Nephron progenitor cell (in vitro differentiated cells): ENCODE measurements at places on chromosomes 1 and 21.
A peak's percentile ranks its signal among the peaks of the same experiment; 100 is the strongest.

DNA sequence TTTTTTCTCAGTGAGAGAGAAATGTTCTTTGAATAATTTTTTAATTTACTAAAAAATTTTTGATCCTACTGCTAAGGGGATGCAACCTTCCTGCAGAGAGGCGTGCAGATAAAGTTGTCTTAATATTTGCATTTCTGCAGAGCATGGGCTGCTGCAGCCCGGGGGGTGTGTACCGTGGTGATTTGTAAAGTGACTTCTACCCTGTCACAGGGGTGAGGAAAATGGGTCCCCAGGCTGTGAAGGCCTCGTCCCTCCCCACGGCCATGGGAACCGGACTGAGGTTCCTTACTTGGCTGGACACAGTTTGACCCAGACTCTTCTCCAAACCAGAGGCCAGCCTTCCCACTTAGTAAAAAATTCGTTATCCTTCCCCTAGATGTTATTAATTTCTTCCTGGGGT is 9.5 kb upstream of the C1orf174 start:
- DNase-seq = no peak

- no peak for DNase-seq
Measured at GRCh38 chr1:230690101-230690500, 23.8 kb downstream of the AGT start.

- DNase-seq = no peak
Measured at GRCh38 chr21:29017639-29018237, 1.4 kb downstream of the RWDD2B start.

- DNase-seq = no peak
Measured at GRCh38 chr21:46156678-46157077, 1.3 kb upstream of the FTCD start.

GRCh38 chr1:246794828-246795671 is 70.8 kb downstream of the SCCPDH start:
- DNase-seq = no peak

GRCh38 chr1:100361511-100362089 is 9.3 kb downstream of the CDC14A start:
- DNase-seq = no peak

DNA sequence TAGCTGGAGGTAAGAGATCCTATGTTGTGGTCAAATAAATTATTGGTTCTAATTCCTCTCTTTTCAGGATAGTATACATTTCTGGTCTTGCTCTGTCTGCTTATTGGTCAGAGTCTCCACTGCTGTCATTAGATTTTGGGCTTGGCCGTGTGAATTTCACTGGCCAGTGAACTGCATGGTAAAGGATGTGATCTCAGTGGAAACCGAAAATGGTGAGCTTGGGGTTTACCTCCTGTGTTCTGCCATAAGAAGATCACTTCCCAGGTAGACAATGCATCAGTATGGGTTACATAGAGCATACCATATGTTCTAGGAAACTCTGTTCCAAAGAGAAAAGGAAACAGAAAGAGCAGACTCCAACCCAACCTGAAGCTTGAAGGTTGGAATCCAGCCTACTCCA is 1123.3 kb upstream of the B3GALT2 start:
- DNase-seq = no peak

DNA sequence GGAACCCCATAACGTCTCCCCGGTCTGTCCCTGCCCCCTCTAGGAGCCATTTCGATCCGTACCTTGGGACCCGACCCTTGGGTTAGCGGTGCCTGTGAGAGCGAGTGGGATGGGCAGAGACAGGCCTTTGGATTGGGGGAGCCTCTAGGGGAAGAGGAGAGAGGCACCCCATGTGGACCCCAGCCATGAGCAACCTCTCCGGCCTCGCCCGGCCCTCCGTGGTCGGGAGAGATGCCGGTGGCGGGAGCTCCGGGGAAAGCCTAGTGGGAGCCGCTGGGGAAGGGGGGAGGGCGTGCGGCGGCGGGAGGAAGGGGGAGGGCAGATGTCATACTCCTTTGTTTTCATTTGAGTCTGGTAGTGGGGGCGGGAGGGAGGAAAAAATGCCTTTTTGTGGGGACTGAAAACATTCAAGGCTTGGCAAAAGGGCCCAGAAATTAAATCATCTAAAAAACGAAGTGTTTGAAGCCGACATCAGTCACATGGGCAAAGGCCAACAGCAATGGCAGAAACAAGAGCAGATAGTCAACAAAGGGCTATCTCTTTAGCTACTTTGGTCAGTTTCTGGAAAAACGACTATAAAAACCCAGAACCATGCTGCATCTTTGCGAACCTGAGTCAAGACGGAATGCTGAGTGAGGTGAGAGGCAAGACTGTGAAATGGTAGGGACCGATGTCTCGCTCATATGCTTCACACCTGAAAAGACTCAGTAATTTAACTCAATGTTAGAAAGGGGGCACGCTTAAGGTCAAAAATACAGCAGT is 758 bp downstream of the PTBP2 start:
- DNase-seq = peak; percentile 59

GRCh38 chr21:41141031-41141457 is 26.9 kb upstream of the BACE2 start:
- no peak for DNase-seq

DNA sequence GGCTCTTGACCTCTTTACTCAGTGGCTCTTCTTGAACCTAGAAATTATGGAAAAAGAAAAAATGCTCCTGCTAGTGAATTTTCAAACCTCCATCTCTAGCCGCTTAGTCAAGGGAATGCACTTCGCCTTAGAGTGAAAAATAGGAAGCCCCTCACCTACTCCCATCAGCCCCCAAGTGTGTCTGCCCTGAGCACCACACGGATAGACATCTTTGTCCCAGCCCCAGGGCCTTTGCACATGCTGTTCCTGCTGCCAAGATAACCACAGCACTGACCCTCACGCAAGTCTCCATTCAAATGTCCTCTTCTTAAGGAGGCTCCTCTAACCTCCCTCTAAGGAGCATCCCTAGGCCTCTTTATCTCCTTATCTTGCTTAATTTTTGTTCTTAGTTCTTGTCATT is 59.6 kb downstream of the FBXO2 start:
- DNase-seq = no peak

DNA sequence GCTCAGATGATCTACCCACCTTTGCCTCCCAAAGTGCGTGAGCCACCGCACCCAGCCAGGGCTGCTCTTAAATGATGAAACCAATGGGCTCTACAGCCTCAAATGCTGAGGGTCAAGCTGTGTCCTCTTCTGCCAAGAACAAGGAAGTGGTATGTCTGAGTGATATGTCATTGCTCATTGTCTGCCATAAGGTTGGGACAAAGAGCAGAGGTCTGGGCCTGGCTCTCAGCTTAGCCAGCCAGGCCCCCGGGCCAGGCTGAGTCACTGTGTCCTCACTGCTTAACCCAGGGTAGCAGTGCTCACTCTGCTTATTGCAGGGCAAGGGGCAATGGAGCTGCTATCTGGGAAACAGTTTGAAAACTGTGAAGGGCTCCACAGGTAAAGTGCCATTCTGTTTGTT is 8.3 kb upstream of the ETS2 start:
- no peak for DNase-seq
